ENCODE measurements at places on chromosomes 16 and 17.

DNA sequence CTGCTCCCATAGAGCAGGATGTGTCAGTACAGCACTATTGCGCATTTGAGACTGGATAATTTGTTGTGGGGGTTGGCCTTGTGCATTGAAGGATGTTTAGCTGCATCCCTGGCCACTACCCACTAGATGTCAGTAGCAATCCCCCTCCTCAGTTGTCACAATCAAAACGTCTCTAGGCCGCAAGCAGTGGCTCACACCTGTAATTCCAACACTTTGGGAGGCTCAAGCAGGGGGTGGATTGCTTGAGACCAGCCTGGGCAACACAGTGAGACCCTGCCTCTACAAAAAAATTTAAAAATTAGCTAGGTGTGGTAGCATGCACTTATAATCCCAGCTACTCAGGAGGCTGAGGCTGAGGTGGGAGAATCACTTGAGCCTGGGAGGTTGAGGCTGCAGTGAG lies 48.4 kb downstream of the CENPV start:
- no peak for DNase-seq

DNA sequence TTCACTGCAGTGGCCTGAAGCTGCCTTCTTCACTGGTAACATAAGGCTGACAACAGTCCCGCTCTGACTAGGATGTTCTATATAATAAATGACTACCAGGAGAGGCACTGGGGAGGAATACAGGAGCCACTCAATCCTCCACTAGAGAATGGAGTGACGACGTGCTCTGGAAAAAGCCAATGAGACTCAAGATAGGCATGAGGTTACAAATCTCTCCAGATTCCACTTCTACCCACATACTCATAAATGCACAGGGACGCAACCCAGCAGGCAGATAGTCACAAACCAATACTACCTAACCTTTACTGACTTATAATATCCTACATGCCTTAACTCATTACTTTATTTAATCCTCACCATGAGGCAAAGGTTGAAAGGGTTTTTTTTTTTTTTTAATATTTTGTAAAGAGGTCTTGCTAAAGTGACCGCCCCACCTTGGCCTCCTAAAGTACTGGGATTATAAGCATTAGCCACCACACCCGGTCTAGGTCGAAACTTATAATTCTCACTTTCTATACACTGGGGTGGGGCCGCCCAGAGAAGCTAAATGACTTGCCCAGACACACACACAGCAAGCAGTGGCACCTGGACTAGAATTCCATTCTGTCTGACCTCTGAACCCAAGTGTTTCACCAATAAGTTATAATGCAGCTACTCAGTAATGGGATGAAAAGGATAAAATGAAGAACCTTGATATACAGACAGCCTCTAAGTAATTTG lies 33.7 kb downstream of the TOM1L2 start:
- no peak for DNase-seq

GRCh38 chr17:1997289-1997926 lies 27.7 kb downstream of the RTN4RL1 start:
- DNase-seq, result no peak

GRCh38 chr17:44354582-44355561 lies 8.8 kb downstream of the FAM171A2 start:
- DNase-seq, result no peak

- no peak for DNase-seq
Measured at GRCh38 chr17:58402679-58403078, 14.7 kb downstream of the RNF43 start.

GRCh38 chr16:21598206-21598605 lies 1.2 kb upstream of the METTL9 start:
- DNase-seq, result no peak

DNA sequence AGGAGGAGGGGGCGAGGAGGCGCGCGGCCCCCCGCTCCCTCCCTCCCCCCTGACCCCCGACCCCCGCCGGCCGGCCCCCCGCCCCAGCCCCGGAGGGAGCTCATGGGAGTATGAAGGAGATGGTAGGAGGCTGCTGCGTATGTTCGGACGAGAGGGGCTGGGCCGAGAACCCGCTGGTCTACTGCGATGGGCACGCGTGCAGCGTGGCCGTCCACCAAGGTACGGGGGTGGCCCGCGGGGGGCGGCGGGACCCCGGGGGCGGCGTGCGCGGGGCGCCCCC lies 390 bp downstream of the MLLT6 start:
- no peak for DNase-seq

Data from AG04449 (cell line).